Central memory CD8-positive, alpha-beta T cell (primary cell): ENCODE measurements at places on chromosomes 1 and 21.

GRCh38 chr1:226712742-226713419 lies 26.2 kb downstream of the ITPKB start:
- DNase-seq = no peak

DNA sequence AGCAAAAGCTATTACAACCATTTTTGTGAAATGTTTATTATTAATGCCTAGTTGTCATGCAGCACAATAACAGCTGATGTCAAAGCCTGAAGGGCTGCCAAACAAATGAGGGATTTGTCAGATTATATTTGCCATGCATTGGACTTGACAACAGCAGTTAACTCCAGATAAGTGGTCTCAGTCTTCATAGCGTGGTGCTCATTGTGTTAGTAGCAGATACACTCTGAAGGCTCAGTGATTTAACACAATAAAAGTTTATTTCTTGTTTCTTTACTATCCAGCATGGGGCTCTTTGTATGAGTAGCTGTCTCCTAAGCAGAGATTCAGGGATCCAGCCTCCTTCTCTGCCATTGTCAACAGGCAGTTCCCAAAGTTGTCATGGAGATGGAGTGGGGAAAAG lies 76.0 kb upstream of the PTGFRN start:
- no peak for DNase-seq

- DNase-seq = no peak
These were observed 77.8 kb downstream of the TM2D1 start for GRCh38 chr1:61647142-61647541.

GRCh38 chr1:114428083-114428754 lies 82.8 kb downstream of the TRIM33 start:
- DNase-seq = no peak

DNA sequence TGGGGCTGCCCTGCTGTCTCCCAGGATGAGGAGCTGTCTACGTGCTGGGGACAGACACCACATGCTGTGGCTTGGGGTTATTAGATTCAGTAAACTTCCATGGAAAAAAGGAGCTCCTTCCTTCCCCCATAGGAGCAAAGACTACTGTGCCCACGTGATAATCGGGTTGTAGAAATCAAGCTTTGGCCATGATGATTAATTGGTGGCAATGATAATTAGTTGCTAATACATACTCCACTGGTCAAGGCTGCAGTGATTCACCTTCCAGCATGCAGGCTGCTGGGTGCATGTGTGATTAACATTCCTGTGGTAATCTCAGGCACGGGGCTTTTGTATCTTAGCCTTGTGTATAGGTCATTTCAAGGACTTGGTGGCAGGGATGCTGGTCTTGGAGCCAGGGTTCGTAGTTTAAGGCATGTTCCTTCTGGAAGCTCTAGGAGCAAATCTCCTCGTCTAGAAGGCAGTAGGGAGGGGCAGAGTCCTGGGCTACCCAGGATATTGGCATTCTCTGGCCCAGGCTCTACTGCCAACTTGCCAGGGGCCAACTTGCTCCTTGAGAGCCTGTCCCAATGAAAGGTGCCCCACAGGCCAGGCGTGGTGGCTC lies 41.4 kb downstream of the TMCO4 start:
- no peak for DNase-seq

GRCh38 chr1:59316497-59317128 lies 19.7 kb downstream of the FGGY start:
- no peak for DNase-seq

DNA sequence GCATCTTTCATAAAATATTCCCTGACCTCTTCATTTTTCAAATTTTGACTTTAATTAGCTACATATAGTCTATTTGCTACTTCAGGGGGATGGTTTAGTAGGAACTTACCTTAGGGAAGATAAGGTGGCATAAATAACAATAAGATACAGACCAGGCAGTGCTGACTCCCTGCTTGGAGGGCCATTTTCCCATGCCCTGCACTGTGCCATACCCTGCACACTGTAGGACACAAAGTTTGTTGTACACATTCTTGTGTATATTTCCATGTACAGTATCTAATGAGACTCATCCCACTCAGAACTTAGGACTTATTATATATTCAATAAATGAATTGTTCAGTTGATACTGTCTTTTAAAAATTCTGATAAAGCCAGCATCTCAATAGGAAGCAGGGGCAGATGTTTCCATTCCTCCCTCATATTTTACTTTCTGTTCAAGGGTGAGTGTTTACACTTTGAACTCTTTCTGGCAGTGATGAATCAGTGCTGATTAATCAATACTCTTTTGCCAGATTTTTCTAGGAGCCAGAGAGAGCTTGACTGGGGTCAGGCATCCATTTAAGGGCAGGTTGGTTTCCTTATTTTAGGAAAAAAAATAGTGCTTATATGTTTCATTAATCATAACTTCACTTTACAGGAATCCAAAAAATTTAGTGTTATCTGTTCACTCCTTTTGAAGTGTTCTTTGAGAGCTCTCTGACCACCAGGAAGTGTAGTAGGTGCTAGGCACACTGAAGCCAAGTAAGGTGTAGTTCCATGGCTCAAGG lies 30.6 kb downstream of the MPZL1 start:
- no peak for DNase-seq

- DNase-seq = no peak
These were observed 4.9 kb upstream of the MAPKAPK2 start for GRCh38 chr1:206679738-206680211.

GRCh38 chr1:176559878-176560277 lies 96.9 kb downstream of the PAPPA2 start:
- DNase-seq = no peak

DNA sequence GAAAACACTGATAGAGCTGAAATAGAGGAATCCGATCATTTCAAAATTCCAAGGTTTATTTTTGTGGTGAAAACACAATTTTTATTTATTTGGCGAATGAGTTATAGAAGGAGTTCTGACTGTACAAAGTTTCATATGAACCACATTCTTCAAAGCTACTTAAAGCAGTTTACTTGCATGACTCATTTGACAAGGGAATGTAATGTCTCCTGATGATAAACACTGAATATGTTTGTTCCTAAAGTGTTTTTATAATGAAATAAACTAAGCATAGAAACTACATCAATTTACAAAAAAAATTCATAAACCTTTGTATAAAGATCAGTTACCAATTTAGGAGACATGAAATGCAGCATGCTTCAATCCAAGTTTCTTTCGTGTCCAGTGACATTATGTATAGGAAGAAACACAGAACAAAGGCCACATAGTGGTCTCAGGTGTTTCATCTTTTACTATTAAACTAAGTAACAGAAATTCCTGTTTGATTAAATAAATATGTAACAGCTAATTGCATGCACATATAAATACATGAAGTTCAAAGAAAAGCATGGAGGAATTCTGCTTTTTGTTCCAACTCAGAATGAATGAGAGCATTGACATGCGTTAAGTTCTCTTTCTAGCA lies 2.5 kb downstream of the PRKACB start:
- DNase-seq = no peak

- DNase-seq = no peak
These were observed 31.9 kb upstream of the PKP1 start for GRCh38 chr1:201251411-201251810.

DNA sequence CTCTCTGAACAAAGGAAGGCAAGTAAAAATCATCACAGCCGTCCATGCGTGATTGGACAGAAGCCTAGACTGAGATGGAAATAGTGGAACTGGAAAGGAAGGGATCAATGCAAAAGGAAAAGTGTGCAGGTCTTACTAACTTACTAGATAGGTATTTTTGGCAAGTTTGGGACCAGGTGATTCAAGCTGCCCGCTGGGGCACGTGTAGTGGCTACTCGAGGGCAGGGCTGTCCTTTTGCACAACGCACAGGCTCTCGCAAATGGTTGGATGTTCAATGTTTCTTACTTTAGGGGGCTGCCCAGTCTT lies 566 bp upstream of the ALG6 start:
- DNase-seq = no peak

DNA sequence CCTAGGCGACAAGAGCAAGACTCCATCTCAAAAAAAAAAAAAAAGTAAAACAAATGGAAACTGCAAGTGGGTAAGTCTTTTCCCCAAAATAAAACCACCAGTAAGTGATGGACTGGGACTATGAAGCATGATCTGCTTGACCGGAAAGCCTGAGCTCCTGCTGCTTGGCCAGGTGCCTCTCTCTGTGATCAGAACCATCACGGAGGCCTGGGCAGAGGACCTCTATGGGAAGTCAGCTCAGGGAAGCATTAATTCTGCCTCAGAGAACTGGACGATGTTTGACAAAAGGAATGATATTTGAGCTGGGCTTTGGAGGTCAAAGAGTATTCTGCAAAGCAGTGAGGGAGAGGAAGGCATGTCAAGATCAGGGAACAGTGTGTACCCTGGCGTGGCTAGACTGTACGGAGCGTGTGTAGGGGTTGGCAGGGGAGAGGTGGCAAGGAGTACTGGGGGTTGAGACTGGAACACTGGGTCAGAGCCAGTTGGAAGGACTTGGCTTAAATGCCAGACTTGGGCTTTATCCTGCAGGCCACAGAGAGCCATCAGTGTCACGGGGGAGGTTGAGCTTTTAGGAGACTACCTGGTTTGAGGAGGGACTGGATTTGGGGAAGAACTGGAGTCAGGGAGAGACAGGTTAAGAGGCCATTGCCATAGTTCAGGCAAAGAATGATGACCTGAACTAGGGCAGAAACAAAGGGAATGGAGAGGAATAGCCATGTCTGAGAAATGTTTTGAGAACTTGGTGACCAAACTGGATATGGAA lies 16.4 kb downstream of the ATP1A2 start:
- no peak for DNase-seq

DNA sequence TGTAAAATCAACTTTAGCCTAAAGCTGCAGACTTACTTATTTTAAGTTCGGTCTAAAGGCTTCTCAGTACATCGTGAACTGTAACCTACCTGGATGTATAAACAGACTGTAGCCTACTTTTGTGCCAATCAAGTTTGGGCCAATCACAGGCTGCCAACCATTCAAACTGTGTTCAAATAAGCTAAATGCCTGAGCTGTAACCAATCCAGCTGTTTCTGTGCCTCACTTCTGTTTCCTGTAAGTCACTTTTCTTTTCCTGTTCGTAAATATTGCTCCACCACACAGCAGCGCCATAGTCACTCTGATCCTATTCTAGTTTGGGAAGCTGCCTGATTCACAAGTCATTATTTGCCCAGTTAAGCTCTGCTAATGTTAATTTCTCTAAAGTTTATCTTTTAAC lies 37.5 kb upstream of the SLAMF9 start:
- no peak for DNase-seq

DNA sequence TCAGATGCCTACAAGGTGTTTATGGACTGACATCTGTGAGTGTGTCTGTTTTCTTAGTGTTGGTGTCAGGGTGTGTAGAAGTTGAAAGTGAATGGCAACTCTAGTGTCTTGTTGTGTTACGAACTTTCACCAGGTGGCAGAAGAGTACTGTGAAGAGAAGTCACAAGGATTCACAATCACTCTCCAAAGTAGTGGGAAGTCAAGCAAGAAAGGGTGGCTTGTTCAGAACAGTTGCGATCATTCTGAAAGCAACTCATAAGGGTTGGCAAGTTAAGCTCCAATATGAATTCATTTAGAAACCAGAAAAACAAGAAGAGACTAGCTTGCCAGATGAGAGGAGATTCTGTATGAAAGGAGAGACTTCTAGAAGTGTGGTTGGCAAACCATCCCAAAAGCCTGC lies 86.1 kb downstream of the FASLG start:
- DNase-seq = peak; percentile 43

DNA sequence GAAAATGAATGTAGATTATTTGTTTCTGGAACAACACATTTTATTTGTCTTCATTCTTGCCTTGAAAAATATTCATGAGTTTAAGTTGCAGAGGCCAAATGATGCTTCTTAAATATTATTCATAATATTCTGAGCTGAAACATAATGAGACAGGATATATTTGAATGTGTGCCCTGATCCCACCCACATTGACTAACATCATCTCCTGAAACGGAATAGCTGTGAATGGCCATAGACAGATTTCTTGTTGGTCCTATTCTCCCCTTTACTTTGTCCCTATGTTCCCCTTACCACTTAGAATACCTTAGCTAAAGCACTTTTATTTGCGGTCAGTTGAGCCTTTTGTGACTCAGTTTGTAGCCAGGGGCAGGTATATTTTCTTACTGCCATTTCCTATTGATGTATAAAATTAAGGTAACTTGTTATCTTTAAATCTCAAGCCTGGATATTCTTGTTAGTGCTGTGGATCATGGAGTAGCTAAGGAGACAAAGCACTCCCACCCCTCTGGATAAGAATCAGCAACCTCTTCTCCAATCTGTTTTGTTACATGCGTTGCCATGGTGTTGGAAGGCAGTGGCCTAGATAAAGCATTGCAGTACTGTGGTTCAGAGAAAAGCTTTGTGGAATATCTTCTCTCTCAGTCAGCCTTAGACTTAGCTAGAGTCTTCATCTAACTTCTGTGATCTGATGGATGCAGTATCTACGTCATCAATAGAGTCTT lies 478.5 kb upstream of the DEPDC1 start:
- DNase-seq = no peak

GRCh38 chr21:35954066-35954465 lies 106.3 kb downstream of the SETD4 start:
- no peak for DNase-seq

DNA sequence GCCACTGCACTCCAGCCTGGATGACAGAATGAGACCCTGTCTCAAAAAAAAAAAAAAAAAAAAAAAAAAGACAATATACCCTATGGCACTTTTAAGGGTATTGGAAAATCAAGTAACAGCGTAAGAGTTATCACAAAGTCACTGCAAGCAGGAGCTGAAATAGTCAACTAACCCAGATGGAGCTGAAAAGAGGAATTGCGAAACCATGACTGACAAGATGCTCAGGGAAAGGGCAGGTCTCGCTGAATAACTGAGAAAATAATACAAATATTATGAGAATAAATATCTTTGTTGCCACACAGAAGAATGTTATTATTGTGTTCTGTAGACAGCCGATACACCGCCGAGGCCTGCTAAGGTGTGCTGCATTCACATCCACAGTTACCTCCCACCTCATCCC lies 17.8 kb downstream of the HLCS start:
- DNase-seq = no peak

GRCh38 chr1:151641229-151641628 lies 29.4 kb downstream of the SNX27 start:
- no peak for DNase-seq

DNA sequence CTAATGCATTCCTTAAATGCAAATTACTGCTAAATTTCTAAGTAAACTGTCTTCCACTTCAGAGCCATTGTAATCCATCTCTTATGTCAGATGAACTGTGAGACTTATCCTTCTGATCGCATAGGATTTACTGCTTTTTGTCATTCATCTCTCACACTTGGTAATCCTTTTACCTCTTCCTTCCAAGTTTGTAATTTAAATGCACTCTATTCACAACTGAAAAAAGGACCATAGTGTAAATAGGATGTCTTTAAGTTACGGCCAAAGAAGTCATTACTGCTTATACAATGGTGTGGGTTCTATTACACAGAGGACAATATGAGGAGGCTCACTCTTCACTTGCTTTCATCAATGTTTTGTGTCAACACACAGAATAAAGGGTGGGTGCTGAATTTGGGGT lies 393.3 kb downstream of the PTBP2 start:
- no peak for DNase-seq

- no peak for DNase-seq
These were observed 9.5 kb downstream of the ST6GALNAC5 start for GRCh38 chr1:76876655-76877395.

GRCh38 chr1:2429780-2430591 lies 17.6 kb upstream of the PEX10 start:
- DNase-seq = no peak
